Stimulated activated CD4-positive, alpha-beta T cell treated with anti-CD3 and anti-CD28 coated beads, TNF-alpha, amount 100 ng/mL, for 1 hour (primary cell): ENCODE measurements at places on chromosomes 5 and 9.

DNA sequence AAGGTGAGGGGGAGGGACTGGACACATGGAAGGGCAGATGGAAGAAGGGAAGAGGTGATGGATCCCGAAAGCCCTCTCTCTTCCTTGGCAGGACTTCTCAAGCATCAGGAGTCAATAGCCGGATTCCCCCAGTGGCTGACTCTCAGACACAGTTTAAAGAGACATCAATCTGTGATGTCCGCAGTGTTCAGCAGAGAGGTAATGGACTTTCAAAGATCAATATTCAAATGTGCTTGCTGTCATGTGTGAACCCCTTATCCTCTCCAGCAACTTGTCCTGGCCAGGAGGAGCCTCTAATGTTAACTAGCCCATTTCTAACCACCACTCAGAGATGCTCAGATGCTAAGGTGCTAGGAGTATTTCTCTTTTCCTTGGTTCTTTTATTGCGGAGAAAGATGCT is 392.2 kb downstream of the IRX1 start:
- no peak for DNase-seq

- no peak for DNase-seq
Measured at GRCh38 chr9:120522032-120522431, 57.9 kb downstream of the CDK5RAP2 start.

DNA sequence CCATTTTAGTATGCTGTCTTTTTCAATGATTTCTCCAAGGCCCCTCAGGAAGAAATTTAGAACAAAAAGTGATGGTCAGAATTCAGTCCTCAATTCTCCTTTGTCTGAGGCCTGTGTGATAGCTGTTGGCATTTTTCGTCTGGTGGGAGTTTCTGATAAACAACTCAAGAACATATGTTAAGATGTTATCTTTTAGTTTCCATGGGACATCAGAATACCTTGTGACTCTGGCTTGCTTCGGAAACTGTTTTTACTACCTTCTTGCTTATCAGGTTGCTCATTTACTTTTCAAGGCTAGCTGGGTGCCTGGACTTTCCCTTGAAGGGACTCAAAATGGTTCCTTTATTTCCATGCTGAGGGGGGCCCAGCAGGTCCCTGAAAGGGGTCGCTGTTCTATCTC is 97.2 kb downstream of the INVS start:
- no peak for DNase-seq

DNA sequence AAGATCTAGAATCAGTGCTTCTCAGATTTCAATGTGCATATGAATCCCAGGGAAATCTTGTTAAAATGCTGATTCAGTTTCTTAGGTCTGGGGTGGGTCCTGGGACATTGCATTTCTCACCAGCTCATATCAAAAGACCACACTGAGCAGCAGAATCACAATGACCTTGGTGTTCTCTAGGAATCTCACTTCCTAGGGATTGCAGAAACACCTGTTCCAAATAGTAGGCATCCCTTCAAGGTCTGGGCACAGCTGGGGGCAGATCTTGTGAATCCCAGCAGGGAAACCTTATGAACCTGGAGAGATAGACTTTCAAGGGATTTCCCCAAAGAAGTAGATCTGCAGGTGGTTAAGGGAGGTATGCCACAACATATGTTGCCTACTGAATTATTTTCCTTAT is 8.9 kb upstream of the GARNL3 start:
- DNase-seq: no peak

- DNase-seq: no peak
Measured at GRCh38 chr5:141434006-141434405, 3.7 kb downstream of the PCDHGA12 start.

DNA sequence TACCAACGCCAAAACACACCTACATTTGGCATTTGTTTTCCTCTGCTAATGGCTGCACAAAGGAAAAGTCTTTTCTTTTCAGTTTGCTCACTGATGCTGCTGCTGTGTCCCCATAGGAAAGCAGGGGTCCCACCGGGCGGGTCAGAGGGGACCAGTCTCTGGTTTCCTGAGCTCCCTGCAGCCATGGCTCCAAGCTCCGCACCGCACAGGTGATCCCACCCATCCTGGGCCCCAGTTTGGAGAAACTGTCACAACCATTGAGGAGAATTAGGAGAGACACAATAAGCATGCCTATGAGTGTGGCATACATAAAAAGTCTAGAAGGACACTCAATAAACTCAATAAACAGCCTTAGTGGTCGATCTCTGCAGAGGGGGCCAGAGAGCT is 19.9 kb downstream of the MED10 start:
- no peak for DNase-seq

- DNase-seq: no peak
Measured at GRCh38 chr5:168649306-168649705, 70.1 kb upstream of the PANK3 start.

DNA sequence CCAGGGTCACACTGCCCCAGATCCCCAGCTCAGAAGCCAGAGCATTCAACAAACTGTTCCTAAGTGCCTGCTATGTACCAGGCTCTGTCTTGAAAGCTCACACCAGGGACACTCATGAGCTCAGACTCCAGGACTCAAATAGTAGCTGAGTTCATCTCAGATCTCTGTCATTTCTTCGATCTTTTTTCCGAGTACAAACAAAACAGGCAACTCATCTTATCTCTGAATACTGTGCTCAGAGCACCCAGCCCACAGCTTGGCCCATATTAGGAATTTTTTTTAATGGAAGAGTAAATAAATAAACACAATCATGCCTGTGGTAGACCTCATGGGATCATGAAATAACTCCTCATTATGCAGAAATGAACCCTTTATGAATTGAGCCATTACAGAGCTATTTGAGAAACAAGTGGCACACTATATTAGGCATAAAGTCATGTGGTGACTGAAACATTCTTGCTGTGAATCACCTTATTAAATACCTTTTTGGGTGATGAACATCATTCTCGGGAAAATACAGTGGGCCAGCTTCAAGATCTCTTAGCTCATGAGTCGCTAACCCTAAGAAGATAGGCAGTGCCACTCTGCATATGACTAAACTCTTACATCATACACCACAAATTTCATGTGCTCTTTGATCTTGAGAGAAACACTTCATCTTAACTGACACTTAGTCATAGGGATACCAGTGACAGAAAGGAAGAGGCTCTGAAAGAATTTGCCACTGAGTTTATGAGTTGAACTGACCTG is 9.9 kb downstream of the SH3RF2 start:
- no peak for DNase-seq

GRCh38 chr9:37284636-37285035 is 137.9 kb upstream of the GRHPR start:
- DNase-seq: no peak

GRCh38 chr5:105501315-105501714 is 1938.7 kb upstream of the NUDT12 start:
- no peak for DNase-seq

GRCh38 chr5:3372289-3372688 is 223.3 kb upstream of the IRX1 start:
- DNase-seq: no peak

DNA sequence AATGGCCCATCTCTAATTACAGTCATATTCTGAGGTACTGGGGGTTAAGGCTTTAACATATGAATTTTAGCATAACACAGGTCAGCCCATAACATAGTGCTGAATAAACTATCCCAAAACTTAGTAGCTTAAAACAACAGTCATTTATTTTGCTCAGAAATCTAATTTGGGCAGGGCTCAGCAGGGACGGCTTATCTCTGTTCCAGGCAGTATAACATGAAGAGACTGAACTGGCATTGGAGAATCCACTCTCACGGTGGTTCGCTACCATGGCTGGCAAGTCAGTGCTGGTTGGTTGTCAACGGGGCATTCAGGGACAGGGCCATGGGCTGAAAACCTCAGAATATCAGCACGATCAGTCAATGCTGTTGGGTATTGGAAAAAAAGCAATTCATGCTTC is 520.8 kb upstream of the DAP start:
- no peak for DNase-seq

DNA sequence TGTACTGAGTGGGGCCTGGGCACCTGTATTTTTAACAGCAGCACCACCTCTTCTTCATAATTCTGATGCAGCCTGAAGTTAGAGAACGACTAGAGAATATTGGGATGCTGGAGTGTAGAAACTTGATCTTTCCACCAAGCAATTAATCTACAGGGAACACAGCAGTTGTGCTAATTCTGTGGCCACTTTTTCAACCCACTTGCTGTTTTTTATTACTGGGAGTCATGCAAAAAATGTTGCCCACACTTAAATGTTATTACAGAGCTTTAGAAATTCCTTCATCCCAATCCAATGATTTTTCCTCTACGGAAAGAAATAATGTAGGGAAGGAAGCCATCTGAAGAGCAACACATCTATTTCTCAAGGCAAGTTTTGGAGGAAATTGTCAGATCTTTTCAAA is 190.9 kb upstream of the TUT7 start:
- no peak for DNase-seq

DNA sequence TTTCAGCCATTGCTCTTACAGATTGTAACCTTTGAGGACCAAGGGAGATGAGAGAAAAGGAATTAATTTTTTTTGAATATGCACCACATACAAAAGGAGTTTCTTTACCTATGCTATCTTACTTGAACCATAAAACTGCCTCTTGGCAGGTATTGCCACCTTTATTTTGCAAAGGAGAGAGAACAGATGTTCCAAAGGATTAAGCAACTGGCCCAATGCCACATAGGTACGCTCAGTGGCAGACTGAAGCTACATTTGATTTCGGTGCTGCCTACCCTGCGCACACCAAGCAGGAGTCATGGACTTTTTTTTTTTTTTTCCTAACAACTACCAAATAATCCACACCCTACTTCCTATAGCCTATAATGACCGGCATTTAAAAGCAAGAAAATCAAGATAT is 43.1 kb downstream of the SAXO1 start:
- DNase-seq: no peak

DNA sequence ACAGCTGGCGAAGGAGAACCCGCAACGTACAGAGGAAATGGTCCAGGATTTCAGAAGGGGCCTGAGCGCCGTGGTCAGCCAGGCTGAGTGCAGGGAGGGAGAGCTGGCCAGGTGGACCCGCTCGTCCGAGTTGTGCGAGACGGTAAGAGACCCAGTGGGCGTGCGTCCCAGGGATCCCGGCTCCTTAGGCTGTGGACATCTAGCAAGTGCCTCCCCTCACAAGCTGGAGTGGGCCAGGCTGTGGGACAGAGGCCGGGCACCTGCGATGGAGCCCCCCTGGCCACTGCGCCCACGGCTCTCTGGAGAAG is 29.5 kb upstream of the LRRC14B start:
- no peak for DNase-seq

DNA sequence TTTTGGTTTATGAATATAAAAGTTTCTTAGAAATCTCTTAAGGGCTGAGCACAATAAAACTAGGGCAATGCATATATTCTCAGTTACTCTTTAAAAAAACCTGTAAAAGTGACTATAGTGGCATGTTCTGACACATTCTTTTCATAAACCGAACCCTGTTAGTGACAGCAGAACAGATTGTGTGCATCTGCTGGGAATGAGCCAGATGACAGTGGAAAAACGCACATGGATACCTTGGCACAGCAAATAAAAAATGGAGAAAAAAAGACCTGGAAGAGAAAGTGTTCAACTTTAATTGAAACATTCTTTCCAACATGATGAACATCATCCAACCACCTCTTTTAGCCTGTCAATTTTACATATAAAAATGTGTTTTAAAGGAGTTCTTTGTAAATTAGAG is 12.7 kb downstream of the MEF2C start:
- DNase-seq: no peak

GRCh38 chr5:88860501-88860900 is 22.5 kb downstream of the MEF2C start:
- DNase-seq: no peak

DNA sequence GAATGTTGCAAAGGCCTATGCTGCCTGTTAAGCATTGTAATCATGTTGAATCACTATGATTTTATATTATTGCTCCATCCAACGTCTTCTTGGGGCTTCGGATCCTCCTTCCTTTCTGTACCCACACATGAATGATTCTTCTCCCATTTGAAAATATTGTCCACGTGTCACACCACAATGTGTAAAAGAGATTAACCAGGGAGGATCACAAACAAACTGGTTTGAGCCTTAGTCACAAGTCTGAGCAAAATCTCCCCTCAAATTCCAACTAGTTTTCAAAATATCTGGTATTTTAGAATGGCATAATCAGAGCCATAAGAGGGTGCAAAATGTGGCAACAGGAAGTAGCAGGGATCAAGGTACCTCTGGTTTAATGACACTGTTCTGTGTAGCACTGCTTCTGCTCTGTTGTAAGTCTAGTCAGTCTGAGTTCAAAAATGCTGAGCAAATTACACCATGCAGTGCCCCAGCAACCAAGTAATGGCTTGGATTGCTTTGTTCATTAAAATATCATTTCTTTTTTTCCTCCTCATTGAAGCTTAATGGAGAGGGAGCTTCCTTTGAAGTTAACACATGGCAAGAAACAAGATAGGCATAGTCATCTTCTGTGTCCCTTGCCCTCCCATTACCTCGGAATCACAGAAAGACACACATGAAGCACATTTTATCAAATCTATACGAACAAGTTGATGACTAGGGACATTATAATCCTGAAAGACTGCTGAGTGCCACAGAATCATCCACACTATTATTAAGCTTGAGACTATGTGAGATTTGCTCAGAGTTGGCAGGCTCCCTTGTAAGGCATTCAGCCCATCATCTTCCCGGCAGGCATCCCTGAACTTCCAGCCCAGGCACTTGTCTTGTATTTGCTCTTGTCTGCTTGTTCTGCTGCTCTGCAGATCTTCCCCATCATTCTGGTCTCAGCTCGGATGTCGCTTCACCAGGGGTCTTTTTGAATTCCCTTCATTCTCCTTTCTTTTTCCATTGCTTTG is 102.0 kb upstream of the PRLR start:
- no peak for DNase-seq

- DNase-seq: no peak
Measured at GRCh38 chr5:150565868-150566267, 57.9 kb downstream of the NDST1 start.

- DNase-seq: no peak
Measured at GRCh38 chr9:127505396-127506116, 54.2 kb downstream of the LRSAM1 start.

- DNase-seq: no peak
Measured at GRCh38 chr5:139275956-139276355, 17.6 kb upstream of the MATR3 start.

- DNase-seq: no peak
Measured at GRCh38 chr9:38083858-38084555, 15.0 kb upstream of the SHB start.

GRCh38 chr9:17488662-17489061 is 90.2 kb upstream of the SH3GL2 start:
- DNase-seq: no peak

DNA sequence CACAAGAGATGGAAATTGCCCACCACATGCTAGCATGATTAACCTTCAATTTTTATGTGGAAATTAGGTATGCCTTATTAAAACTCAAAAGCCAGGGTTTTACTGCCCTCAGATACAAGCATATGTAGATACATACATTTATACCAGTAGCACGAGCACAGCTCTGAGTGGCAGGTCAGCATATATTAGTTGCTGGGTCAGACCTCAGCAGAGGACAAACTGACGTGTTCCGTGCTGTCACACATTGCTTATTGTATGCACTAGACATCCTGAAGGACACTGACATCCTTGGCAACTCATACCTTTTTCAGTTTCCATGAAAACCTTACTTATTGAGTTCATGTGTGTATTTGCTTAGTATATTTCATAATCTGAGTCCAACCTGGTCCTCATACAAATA is 307.7 kb downstream of the TLE1 start:
- DNase-seq: no peak
